ENCODE measurements at places on chromosomes 4 and X.
A peak's percentile ranks its signal among the peaks of the same experiment; 100 is the strongest.

DNA sequence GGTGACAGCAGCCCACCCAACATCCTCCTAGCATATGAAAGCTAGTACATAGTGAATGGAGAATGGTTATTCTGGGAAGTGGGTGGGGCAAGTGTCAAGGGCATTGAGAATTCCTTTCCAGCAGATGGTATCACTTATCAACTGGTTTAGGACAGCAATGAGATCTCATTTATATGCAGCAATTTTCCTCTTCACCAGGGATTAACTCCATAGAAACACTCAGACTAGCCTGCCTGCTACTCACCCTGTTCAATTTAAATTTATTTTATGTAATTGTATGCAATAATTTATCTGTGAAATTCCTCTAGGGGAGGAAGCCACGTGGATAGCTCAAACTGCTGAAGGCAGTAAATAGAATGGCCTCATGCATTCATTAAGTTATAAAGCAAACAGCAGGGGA is 101.6 kb upstream of the MID1IP1 start:
- no peak for DNase-seq

DNA sequence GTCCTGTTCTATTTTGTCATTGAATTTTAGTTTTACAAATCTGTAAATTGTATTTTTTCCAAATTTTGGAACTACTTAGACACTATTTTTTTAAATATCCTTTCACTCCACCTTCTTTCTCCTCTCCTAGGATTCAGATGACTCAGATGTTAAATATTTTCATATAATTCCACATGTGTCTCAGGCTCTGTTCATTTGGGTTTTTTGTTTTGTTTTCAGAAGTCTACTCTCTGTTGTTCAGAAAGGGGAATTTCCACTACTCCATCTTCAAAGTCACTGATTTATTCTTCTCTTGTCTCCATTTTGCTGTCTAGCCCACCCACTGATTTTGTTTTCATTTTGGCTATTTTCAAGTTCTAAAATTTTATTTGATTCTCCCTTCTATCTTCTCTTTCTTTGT is 264.0 kb upstream of the SLIT2 start:
- DNase-seq, result no peak

GRCh38 chr4:20432088-20432487 is 180.4 kb downstream of the SLIT2 start:
- DNase-seq, result no peak

DNA sequence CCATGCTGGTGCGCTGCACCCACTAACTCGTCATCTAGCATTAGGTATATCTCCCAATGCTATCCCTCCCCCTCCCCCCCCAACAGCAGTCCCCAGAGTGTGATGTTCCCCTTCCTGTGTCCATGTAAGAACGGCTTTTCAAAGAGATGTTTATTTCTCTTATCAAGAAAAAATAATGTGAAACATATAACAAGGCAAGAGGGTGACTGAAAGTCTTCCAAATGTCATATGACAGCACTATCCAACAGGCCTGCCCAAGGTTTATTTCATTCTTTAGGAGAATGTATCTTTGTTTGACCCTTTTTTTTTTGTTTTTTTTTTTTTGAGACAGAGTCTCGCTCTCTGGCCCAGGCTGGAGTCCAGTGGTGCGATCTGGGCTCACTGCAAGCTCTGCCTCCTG is 29.9 kb upstream of the REPS2 start:
- no peak for DNase-seq

DNA sequence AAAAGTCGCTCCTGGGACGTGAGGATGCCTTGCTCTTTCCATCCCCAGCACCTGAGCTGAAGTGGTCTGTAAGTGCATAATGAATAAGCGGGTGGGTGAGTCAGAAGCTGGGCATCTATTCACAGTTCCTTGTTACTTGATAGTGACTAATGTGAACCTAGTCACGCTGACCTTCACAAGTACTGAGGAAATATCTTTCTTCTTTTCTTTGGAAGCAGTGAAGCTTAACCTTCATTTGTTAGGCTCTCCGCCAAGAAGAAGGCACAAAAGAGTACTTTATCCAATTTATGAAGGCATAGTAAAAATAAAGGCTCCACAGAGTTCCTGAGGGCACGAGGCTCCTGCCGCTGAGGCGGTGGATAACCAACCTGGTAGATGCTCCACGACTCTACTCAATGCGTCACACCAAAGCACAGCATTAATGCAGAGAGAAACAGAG is 475.7 kb upstream of the SLIT2 start:
- DNase-seq, result no peak

DNA sequence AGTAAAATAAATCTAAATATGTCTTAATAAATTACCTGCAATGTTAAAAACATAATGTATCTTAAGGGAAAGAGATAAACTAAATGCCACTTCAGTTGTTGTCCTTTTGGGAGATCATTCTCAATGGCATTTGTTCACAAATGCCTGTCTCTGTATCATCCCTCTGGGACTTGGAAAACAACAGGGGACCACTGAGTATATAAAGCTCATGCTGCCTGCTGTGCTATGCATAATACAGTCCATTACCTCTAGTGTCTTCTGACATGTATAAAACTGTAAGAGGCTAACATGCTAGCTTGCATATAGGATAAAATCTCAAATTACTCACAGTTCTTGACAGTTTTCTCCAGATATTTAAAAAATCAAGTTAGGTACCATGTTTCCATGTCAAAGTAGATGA is 503.9 kb downstream of the PDHA2 start:
- DNase-seq, result no peak

- DNase-seq, result no peak
Observed at GRCh38 chr4:16545656-16546055, 319.4 kb upstream of the TAPT1 start.

DNA sequence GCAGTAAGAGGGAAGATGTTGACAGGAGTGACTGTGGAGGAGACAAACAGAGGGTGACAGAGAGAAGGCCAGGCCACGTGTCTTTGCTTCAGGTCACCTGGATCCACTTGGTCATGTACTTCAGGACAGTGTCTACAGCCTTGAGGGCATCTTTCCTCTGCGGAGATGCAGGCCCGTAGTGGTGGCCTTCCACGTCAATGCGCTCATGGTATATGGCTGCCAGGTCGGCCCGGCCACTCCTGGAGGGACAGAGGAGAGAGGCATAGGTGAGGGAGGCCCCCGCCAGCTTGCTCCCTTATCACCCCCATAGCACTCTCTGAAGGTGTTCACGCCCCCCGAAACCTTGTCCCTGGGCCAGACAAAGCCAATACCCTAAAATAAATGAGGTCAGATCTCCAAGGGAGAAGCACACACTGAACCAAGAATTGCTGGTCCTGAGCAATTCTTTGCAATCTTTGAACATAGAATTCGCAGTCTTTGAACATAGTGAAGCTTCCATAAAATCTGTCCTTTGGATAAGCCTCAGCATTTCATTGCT is 99.9 kb downstream of the ENPP6 start:
- no peak for DNase-seq

GRCh38 chr4:70842761-70843435 is 3.2 kb upstream of the GRSF1 start:
- DNase-seq, result no peak

DNA sequence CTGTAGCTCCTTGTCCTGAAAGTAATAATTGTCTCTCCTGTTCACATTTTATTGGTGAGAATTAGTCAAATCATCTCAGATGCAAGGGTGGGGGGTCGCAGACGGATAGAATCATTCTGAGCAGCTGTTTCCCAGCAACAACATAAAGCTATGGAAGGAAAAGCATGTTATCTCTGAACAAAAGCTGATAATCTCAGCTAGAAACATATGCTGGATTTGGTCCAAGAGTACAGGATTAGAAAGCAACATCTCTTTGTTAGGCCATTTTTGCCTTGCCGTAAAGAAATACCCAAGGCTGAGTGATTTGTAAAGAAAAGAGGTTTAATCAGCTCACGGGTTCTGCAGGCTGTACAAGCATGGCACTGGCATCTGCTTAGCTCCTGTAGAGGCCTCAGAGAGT is 472.8 kb upstream of the BOD1L1 start:
- DNase-seq, result no peak

GRCh38 chr4:112284166-112284565 is 1.5 kb downstream of the TIFA start:
- no peak for DNase-seq

DNA sequence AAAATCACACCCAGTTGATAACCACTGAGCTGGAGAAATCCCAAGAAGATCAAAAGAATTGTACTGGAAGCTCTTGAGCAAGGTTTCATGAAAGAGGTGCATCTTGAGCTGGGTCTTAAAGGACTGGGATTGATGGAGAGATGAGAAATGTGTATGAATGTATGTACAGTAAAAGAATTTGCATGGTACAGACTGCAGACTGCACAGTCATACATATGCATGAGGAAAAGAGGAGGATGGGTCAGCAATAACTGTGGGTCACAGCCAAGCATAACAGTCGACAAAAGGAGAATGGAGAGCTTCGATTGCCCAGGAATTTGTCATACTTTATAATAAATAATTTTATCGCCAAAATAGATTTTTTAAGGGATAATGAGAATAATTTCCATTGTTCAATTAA is 4.8 kb upstream of the RELL1 start:
- DNase-seq, result no peak

GRCh38 chrX:67734111-67734753 is 190.4 kb downstream of the AR start:
- DNase-seq, result peak; percentile 8

GRCh38 chr4:102625232-102625930 is 124.2 kb downstream of the NFKB1 start:
- DNase-seq, result peak; percentile 78

DNA sequence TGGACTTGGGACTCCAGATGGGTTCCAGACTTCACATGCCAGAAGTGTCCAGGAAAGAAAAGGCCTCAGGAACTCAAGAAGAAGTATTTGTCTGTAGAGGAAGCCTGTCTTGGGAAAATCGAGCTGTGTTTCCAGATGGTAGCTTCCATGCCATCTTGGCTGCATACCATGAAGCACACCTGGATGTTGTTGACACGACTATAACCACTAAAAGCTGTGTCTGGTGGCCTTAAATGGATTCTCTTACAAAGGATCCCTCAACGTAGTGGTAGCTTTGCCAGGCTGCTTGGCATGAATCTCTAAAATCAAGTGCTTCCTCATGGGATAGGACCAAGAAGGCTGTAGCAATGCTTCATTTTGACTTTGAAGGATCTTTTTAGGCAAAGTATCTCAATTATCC is 313.4 kb upstream of the BOD1L1 start:
- no peak for DNase-seq

GRCh38 chr4:7337196-7338058 is 97.3 kb downstream of the PSAPL1 start:
- no peak for DNase-seq

- DNase-seq, result peak; percentile 55
Observed at GRCh38 chr4:98728433-98728832, 70.0 kb upstream of the TSPAN5 start.

GRCh38 chr4:55098456-55099204 is 26.8 kb downstream of the KDR start:
- no peak for DNase-seq

DNA sequence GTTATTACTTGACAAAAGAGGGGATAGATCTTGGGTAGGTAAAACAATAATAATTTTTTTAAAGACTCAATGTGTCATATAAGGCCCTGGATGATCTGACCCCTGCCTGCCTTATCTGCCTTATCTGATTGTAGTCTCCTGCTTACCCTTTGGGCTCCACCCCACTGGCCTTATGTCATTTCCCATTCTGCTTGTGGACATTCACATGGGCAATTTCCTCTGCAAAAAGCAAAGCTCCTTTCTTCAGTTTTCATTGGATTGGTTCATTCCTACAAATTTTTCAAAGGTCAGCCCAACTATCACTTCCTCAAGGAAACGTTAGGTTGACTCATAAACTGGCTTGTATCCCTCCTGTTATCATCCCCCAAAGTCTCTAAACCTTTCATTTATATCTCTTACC is 15.7 kb upstream of the TET2 start:
- DNase-seq, result no peak

- no peak for DNase-seq
Observed at GRCh38 chrX:78555401-78555980, 103.6 kb downstream of the RTL3 start.

Data from bone marrow (tissue), 2 donors.